ENCODE measurements at places on chromosomes 2 and 18.

- DNase-seq: no peak
These were observed 18.8 kb upstream of the C1QL2 start for GRCh38 chr2:119177171-119177837.

DNA sequence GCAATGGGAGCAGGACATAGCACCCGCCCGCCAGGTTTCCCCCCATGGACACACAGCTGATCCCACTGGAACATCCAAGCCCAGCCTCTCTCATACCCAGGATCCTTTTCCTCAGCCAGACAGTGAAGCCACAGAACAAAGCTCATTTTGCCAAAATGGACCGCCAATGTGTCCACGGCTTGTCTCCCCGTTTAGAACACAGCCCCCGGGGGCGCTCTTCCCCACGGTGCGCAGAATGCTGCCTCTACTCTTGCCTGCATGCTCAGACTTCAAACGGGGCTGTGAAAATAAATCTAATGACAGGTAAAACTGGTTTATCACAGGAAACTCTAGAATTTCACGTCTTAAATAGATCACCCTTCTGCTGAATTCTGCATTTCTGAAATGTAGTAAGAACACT, 548.5 kb upstream of the ID2 start:
- no peak for DNase-seq

DNA sequence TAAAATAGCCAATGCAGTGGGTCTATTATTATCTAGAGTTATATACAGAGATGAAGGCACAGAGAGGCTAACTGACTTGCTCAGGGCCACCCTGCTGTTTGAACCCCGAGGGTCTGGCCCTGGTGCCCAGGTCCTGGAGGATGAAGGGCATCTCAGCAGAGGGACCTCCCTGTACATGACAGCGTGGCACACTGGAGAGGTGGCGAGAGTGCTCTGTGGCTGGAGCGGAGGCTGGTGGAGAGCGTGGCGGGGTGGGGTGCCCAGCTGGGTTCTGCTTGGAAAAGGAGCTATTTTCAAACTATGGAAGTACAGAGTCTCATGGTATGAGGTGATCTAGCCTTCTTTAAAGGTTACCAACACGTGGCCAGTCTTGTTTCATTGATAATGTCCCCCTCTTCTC, 35.8 kb downstream of the GREB1 start:
- DNase-seq: no peak

DNA sequence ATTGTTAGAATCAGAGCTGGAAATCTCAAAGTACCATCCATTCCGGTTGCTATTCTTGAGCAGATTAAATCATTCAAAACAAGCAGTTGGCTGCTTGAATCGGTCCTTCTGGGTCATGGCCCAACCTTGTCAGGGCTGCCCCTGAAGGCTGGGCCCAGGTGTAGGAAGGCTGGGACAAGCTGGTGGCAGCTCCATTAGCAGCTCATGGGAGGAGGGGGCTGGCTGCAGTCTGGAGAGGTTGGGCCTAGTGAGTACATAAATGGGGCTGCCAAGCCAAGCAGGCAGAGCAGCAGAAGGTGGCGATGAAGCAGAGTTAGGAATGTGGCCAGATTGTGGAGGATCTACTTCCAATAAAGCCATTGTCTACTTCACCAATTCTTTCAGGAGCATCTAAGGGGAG, 81.4 kb downstream of the ADCYAP1 start:
- no peak for DNase-seq

DNA sequence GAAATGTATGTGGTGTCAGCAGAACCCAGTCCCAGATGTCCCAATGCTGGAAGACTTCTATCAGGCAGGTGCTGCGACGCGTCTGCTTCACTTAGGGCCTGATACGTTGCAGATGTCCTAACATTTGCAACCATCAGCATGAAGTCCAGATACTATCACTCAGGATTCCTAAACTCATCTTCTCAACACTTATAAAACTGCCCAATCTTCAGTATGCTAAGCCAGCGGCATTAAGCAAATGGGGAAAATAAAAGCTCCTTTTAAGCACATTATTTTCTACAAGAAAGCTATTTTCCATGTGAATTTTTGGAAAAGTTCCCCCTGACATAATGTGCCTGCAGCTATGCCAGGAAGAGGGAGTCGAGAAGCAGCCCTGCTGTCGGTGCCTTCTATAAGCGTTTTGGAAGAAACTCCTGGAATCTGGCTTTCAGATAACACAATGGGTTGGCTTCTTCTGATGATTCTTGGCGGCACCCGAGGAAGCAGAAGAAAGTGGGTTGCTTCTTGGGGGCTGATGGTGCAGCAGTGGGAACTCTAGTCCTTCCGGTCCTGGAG, 60.7 kb upstream of the ITGA6 start:
- no peak for DNase-seq

GRCh38 chr2:105915005-105915558, 170.4 kb downstream of the NCK2 start:
- DNase-seq: no peak

DNA sequence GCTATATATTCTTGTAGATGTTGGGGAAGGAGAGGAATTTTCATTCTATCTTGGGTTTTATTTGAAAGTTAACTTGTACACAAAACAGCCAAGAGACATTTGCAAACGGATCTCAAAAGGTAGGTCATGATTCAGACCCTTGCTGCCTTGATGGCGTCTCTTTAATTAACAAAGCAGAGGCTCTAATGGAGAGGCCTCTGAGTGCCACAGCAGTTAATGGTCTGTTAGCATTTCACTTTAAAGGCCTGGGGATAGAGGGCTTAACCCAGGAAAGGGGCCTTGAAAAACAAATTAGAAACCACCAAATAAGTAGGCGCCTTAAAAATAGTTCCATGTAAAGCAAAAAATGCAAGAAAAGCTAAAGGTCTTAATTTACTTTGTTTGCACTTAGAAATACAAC, 836.9 kb upstream of the CELF4 start:
- DNase-seq: no peak

All from epithelial cell of prostate (primary cell).